ENCODE measurements at places on chromosomes 2 and 18.

GRCh38 chr2:160372010-160372356, 121.6 kb downstream of the RBMS1 start:
- no peak for DNase-seq

- DNase-seq: peak; percentile 87
Observed at GRCh38 chr2:72887740-72888437, 681 bp downstream of the SPR start.

DNA sequence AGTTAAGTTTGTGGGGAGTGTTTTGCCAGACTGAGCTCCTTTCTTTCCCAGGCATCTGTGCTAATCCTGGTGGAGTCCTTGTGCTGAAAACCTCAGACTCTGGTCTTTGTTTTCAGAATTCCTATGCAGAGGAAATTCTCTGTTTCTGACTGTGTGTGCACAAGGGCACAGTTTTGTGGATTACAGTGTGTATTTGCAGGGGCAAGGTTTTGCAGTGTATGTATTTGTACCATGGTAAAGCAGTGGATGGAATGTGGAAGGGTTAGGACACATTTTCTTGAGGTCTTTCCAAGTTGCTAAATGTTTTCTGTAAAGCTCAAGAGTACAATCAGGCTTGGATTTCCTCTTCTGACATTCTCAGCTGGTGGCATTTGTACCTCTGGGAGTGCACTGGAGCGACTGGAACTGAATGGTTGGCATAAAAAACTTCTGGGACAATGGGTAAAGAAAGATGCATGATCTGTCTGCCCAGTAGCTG, 139.5 kb upstream of the RND3 start:
- DNase-seq: no peak

- DNase-seq: no peak
Observed at GRCh38 chr2:126208266-126208665, 447.7 kb upstream of the GYPC start.

GRCh38 chr2:40103163-40103562, 324.1 kb upstream of the THUMPD2 start:
- no peak for DNase-seq

- no peak for DNase-seq
Observed at GRCh38 chr2:232129483-232129882, 168.0 kb downstream of the DIS3L2 start.
